Stimulated activated CD8-positive, alpha-beta memory T cell treated with anti-CD3 and anti-CD28 coated beads, Interleukin-7, amount 100 ng/mL, for 4 hours (primary cell): ENCODE measurements at places on chromosomes 1 and 21.

GRCh38 chr1:197908716-197909220 lies 6.3 kb downstream of the C1orf53 start:
- no peak for DNase-seq

GRCh38 chr1:38044221-38045215 lies 2.1 kb downstream of the POU3F1 start:
- no peak for DNase-seq

DNA sequence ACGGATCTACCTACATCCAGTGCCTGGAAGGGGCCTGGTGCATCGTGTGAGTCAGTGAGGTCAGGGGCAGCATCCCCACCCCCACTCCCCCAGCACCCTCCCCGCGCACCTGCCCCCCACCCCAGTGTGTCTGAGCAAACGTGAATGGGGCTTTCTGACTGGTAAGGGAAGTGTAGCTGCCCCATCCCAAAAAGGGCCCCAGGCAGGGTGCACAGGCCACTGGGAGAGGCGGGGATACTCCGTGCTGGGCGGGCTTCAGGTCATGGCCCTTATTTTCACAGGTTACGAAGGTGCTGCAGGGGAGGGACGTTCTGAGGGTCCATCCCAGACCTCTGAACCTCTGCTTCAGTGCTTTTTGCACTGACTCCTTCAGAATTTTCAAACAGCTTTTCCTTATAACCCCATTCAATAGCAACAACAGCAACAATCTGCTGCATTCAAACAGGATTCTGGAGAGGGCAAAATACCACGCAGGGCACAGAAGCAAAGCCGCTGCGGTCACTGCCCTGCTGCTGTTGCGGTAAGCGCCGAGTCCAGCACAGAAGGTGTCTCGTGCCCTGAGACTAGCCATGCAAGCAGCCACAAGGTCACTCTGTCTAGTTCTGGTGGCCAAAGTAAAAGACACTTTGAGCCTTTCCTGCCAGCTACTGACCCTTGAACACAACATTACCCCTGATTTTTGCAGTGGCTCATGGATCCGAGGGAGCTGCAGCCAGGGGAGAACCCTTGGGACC lies 10.3 kb downstream of the TTC34 start:
- no peak for DNase-seq

DNA sequence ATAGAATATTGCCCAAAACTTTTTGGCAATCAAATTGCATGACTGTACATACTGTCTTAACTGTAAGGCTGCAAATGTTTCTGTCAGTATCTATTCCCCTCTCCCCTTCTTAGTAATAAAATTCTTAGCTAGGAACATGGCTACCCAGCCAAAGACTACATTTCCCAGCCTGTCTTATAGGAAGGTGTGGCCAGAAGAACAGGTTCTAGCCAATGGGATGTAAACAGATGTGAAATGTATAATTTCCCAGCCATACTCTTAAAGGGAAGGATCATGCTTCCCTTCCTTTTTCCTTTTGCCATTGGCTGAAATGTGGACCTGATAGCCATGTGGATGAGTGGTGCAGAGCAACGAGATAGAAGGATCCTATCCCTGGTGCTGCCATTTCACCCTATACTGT lies 7.0 kb upstream of the HIVEP3 start:
- no peak for DNase-seq

DNA sequence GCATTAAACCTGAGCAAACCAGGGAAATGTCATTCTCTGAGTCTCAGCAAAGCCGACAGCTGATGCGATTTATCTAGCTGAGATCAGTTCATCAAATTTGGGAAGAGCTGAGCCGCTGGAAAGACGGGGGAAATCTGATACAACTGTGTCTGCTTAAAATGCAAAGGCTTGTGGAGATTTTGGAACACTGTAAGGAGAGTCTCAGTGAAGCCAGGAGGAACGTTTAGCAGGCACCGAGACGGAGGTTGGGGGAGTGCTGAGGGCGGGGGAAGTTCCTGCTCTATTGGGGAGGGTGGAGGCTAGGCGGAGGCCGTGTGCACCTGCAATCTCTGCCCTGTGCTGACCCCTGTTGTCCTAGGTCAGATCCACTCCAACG lies 143.2 kb upstream of the CSF3R start:
- DNase-seq, result no peak

DNA sequence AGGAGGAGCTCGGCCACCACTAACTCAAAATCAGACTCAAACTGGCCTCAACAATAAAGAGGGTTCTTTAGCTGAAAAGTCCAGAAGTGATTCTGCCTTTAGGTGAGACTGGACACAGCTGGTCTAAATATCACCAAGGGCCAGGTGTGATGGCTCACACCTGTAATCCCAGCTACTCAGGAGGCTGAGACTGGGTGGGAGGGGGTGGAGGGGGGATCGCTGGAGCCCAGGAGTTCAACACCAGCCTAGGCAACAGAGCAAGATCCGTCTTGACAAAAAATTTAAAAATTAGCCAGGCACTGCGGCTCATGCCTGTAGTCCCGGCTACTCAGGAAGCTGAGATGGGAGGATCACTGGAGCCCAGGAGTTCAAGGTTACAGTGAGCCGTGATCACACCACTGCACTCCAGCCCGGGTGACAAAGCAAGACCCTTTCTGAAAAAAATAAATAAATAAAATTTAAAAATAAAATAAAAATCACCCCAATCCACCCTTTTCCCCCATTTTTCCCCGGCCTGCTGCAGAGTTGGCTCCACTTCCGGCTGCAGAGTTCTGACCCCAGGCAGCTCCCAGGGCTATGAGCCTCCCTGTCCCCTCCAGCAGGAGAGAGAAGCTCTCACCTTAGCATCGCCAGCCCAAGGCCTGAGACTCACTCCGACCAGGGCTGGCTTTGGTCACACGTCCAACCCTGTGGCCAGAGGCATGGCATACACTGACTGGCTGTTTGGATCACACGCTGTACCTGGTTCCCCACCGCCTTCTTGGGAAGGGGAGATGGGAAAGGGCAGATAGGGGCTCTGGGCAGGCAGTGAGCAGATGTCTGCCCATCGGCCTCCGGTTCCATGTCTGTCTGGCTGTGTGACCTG lies 87.3 kb upstream of the IFFO2 start:
- no peak for DNase-seq

DNA sequence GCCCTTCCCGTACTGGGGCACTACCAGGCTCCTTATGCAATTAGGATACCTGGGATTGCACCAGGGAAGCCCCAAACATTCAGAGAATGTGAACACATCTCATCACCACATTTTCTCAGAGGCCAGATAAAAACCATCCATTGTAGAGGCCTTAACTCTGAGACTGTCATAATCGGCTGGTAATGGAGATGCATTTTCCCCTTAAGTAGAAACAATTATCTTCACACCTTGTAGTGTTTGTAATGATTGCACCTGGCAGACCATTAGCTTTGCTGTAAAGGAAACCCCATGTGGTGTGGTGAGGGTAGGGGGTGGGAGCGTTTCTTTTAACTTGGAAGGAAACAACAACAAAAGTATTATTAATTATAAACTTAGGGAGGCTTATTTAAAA lies 90.0 kb upstream of the TLR5 start:
- DNase-seq, result no peak

DNA sequence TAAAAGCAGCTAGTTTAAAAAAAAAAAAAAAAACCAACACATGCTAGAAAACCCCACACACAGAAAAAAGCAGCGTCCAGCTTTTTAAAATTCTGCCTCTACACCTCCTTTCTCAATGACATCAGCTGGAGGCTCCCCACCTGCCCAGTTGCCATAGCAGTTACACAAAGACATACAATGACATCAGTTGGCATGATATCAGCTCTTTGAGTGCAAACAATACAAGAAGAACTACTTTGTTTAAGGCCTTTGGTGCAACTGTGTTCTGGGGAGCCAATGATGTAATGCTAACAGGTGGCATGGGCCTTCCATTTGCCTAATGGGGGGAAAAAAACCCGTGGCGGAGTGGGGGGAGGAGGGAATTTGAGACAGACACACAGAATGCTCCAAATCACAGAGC lies 32.9 kb downstream of the DUSP10 start:
- peak; percentile 24 for DNase-seq

DNA sequence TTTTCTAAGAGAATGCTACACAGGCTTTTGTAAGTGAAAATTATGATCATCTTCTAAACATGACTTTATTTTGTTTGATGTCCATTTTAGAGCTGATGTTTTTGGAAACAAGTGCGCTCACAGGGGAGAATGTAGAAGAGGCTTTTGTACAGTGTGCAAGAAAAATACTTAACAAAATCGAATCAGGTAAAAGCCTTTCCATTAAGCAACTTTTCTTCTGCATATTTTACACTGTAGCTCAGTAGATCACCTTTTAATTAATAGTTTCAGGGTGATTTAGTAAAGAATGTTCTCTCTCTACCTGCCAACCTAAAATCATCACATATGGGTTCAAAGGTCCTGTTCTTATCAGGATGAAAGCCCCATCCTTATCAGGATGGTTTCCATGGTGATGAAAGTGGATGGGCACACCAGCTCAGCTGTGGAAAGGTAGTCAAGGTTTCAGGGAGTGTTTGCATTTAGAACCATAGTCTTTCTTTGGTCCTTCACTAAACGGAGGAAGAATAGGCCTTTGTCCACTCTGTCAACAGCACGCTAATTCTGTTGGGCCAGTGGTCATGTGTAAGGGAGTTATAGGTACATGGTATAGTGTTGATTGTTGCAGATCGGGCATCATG lies 28.1 kb downstream of the RAB4A start:
- DNase-seq, result no peak

- DNase-seq, result no peak
Measured at GRCh38 chr1:20158358-20159070, 19.4 kb downstream of the PLA2G2F start.

DNA sequence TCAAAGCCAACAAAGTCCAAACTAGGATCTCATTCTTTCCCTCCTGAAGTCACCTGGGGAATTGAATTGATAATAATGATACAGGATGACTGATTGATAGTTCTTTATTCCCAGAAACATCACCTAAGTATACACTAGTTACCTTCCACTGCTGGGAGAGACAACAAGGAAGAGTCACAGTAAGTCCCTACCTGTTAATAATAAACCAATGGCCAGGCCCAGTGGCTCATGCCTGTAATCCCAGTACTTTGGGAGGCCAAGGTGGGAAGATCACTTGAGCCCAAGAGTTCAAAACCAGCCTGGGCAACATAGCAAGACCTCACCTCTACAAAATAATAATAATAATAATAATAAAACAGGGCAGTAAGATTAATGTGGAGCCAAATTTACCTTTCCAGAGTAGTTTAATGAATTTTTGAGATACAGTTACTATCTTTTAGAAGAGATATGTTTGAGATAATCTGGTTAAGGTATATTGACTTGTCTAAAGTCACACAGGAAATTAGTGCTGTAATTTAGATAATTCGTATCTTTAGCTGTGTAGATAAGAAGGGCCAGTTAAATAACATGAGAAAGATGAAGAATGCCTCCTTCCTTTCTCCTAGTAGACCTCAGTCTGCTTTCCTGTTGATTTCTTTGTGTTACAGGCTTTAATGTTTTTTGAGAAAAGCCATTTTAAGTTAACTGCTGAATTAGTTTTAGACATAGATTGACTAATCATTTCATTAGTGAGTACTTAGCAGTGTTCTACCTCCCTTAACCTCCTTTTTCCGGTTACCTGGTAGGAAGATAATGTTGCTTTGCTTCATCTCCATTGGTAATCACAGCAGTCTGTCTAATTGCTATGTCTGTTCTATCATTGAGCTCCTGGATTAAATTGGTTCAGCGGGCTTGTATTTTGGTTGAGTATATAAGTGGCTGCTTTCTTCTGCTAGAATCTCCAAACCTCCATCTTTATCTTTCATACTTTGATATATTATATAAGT lies 22.0 kb downstream of the SMAP2 start:
- no peak for DNase-seq

GRCh38 chr21:17082843-17083483 lies 429.9 kb upstream of the CXADR start:
- DNase-seq, result no peak

DNA sequence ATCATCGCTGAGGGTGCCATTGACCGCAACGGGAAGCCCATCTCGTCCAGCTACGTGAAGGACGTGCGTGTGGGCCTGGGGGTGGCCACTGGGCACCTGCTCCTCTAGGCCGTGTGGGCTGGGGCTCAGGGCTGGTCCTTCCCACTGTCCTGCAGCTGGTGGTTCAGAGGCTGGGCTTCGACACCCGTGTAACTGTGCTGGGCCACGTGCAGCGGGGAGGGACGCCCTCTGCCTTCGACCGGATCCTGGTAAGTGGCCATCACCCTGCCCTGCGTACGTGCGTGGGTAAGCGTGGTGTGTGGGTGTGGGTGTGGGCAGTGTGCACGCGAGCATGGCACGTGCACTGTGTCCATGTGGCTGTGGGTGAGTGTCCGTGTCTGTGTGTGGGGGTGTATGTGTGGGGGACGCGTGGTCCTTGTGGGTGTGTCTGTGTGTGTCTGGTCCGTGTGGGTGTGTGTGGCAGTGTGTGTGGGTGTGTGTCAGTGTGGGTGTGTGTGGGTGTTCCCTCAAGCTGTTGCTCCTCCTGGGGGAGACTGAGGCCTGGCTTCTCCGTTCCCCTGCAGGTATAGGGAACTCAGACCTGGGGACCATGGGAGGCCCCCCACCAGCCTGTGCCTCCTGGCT lies 16.5 kb downstream of the PFKL start:
- no peak for DNase-seq
